ENCODE measurements at places on chromosomes 7 and 10.
A peak's percentile ranks its signal among the peaks of the same experiment; 100 is the strongest.

GRCh38 chr10:51257511-51258248 is 183.4 kb downstream of the PRKG1 start:
- no peak for DNase-seq

GRCh38 chr7:20557116-20557515 is 58.4 kb upstream of the ABCB5 start:
- DNase-seq, result no peak

- DNase-seq, result no peak
Observed at GRCh38 chr10:29714096-29714874, 79.5 kb upstream of the SVIL start.

GRCh38 chr10:111347386-111348013 is 270.7 kb downstream of the ADRA2A start:
- no peak for DNase-seq

GRCh38 chr10:92839191-92840085 is 8.9 kb upstream of the EXOC6 start:
- DNase-seq, result peak; percentile 21

GRCh38 chr10:36597756-36598320 is 527.6 kb upstream of the ANKRD30A start:
- no peak for DNase-seq

DNA sequence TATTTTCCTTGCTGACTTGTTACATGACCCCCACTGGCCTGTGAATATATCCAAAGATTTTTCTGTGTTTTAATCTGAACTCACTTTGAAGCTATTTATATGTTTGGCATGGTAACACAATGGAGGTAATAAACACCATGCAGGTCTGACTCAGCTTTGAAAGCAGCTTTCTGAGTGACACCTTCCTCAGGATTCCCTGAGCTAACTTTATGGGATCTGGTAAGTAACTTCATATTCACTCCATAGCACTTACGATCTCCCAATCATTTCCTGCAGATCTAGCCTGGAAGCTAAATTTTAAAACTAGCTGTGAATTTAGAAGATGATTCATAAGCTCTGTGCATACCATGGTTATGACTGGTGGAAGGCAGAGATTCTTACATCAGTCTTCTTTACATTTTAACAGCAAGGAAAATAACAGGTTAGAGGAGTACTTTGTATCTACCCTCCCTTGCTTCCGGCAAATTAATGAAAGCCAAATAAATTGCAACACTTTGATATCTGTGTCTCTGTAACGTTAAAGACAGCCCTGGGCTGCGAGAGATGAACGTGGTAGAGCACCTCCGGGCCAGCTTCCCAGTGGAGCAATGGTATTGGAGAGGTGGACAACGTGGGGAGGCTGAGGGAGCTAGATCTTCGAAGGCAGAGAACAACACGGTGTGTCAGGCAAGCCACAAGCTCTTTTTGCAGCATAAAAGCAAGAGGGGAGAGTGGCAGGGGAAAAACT is 170.2 kb upstream of the KLF14 start:
- no peak for DNase-seq

- DNase-seq, result no peak
Observed at GRCh38 chr7:116687801-116688201, 15.8 kb downstream of the MET start.

DNA sequence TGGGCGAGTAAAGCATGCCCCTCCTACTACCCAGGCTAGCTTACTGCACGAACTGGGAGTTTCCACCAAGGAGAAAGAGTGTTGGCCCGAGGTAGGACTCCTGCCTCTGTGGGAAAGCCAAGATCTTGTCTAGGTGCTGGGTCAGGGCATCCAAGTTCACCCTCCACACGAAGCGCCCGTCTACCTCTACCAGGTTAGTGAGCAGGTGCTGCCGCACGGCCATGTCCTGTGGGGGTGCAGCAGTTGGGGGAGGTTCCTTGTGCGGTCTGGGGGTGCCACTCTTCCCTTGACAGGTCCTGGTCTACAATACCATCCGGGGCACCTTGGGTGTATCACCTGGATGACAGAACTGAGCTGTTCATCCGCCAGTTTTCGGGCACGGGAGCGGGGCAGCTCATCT is 1.7 kb downstream of the ABHD11 start:
- no peak for DNase-seq

DNA sequence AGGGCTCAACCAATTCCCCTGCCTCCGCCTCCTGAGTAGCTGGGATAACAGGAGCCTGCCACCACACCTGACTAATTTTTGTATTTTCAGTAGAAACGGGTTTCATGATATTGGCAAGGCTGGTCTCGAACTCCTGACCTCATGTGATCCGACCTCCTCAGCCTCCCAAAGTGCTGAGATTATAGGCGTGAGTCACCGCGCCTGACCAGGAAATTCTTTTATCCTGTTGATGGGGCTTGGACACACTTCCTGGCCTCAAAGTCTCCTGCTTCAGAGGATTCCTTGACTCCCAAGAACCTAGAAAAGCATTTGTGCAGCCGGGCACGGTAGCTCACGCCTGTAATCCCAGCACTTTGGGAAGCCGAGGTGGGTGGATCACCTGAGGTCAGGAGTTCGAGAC is 16.2 kb downstream of the ZNF425 start:
- no peak for DNase-seq

- DNase-seq, result no peak
Observed at GRCh38 chr7:102432442-102433218, 745 bp upstream of the ORAI2 start.

- no peak for DNase-seq
Observed at GRCh38 chr10:128859738-128860386, 607.2 kb upstream of the MGMT start.

GRCh38 chr7:33998476-33998875 is 93.1 kb downstream of the BMPER start:
- no peak for DNase-seq

DNA sequence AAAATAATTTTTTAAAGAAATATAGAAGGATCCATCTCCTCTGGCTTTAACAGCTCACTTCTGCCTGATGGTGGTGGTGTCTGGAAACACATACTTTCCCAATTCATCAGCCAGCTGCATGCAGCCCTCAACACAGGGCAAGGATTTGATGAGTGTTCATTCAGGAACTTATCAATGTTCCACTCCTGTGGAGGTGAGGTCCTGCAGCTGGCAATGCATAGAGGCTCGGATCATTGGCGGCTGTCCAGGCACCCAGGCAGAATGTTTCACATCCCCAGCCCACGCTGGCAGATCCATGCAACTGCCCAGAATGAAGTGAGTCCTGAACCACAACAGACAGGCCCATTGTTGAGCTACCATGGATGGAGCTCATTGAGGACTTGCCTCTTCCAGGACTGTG is 55.2 kb upstream of the KCNMA1 start:
- no peak for DNase-seq

DNA sequence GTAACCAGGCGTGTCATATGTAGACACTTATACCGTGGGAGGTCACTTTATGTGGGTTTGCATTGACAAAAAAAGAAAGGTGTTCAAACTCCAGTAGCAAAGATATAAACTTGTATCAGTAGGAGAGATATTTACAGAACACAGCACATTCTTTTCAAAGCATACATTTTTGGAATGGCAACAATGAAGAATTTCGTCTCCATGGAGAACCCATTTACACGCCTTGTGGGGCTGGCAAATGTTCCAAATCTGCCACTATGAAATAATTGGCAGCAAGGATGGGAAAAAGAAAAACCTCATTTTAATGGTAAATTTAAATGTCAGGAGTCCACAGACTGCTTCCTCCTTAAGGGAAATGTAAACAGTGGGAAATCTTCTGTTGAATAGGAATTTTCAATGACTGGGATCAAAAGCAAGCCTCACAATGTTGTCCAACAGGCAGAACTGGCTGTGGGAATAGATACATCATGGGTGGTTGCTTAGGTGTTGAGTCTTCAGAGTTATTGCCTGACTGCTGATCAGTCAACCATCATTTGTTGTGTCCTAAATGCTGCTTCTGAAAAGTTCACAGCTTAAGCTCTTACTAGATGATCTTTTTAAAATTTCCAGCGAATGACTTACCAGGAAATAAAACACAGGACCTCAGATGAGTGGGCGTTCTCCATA is 256.6 kb upstream of the SEMA3C start:
- no peak for DNase-seq

DNA sequence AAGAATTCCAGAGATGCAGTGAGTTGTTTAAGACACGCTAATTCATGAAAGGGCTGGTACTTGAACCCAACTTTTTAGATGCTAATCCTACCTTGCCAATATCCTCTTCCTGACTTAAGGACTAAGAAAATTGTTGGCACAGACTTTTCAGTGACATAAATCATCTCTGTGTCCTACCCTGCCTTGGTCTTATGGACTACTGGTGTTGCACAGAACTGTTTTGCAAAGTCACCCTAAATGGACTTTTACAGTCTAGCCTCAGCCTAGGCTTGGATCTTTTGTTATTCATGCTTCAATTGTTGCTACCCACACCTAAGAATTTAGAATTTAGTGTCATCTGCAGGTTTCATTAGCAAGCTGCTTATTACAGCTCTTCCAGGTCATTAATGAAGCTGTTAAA is 112.7 kb downstream of the SORCS1 start:
- DNase-seq, result no peak

- DNase-seq, result peak; percentile 25
Observed at GRCh38 chr10:69914398-69915214, 112.9 kb downstream of the COL13A1 start.

GRCh38 chr7:601595-602340 is 82.1 kb upstream of the PDGFA start:
- DNase-seq, result peak; percentile 67

DNA sequence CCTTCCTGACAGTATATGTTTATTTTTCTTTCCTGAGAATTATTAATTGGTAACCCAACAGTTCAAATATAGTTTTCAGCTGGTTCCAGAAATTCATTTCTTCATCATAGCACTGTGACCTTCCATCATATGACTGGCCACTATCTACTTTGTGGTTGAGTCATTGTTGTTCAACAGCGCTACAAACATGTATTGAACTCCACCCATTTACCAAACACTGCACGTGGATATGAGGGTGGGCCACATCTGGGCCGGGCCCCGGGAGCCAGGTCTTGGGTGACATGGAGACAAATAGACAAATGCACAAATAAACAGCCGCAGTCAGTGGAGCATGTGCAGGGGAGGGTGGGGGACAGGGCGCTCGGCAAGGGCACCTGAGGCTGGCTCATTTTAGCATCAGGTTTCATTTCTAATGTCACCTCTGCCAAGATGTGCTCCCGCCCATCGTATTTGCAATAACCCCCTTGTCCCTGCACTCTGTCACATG is 24.0 kb upstream of the EEPD1 start:
- no peak for DNase-seq

DNA sequence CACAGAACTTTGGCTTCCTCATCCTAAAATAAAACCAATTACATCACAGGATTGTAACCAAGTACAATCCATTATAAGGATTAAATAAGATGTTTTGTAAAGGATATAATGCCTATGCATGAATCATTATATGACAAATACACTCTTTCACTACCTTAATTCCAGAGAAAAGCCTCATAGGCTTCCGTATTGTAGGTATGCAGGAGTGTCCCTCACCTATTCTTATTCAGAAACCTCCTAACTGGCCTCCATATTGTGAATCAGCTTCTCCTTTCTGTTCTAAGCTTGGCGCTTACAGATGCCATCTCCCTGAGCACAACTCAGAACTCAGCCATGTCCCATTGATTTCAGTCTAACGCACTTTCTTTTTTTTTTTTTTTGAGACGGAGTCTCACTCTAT is 69.6 kb upstream of the CAPZA2 start:
- DNase-seq, result no peak

DNA sequence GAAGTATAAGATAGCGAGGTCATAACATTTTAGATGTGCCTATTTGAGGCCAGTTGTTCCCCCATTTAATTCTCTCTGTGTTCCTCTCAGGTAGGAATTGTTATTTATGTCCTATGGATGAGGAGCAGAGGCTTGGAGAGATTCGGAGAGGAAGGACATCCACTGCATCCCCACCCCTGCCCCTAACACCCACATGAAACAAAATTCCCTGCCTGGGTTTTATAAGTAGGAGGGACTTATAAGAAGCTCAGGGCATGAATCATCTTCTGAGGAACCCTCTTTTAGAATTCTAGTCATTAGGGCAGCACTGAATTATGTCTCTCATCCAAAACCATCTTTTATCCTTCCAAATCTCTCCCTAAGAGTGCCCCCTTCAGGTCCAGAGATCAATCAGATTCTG is 5.0 kb downstream of the CHAT start:
- no peak for DNase-seq

GRCh38 chr10:110822712-110823311 is 48.9 kb upstream of the PDCD4 start:
- DNase-seq, result no peak

DNA sequence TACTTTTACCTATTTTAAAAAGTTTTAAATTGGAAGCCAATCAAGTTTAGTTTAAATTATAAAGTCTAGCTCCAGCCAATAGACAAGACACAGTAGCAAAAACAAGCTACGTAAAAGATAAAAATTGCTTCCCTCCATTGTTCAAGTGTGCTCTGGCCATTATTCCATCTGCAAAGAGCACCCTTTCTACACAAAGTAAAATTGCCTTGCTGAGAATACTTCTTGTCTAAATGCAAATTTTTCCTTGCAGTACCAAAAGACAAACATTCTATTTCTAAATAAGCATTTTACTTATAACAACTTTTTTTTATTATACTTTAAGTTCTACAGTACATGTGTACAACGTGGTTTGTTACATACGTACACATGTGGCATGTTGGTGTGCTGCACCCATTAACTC is 75.9 kb upstream of the ZNF746 start:
- DNase-seq, result no peak

DNA sequence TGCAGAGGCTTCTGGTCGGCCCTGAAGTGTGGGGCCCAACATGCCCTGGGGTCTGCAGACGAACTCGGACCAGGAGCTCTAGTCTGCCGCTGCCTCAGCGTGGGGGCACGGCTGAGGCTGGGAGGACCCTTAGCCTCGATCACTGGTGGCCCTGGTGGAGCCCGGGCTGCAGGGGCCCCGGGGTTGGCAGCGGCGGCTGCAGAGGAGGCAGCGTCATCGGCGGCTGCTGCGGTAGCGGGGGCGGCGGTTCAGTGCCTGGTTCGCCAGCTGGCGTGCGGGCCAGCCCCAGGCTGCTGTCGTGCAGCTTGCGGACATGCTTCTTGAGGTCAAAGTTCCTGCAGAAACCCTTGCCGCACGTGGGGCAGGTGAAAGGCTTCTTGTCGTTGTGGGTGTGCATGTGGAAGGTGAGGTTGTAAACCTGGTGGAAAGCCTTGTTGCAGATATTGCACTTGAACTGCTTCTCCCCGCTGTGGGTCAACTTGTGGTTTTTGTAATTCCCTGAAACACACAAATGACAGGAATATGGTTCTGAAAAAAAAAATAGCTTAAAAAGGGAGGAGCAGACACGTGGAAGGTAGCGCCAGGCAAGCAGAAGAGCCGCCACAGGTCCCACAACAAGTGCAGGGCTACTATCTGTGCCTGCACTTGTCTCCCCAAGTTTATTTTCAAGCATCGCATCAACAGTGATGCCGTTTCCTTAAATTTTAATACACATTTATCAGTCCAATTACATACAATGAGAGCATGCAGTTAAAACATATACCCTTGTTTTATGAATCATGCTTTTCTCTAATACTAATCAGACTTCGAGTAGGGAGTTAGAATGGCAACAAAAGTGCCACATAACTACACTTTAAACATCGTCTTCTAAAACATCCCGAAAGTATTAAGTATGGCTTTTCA is 2.4 kb downstream of the FEZF1 start:
- DNase-seq, result no peak

- no peak for DNase-seq
Observed at GRCh38 chr7:20030915-20031362, 186.2 kb downstream of the MACC1 start.
